ENCODE measurements at places on chromosomes 1 and 21.

GRCh38 chr1:211281320-211282022 is 22.3 kb downstream of the RCOR3 start:
- DNase-seq, result peak; percentile 10

- no peak for DNase-seq
Measured at GRCh38 chr21:28624626-28625025, 368.1 kb downstream of the LTN1 start.

GRCh38 chr1:158800526-158800925 is 19.5 kb upstream of the OR6N2 start:
- DNase-seq, result no peak

DNA sequence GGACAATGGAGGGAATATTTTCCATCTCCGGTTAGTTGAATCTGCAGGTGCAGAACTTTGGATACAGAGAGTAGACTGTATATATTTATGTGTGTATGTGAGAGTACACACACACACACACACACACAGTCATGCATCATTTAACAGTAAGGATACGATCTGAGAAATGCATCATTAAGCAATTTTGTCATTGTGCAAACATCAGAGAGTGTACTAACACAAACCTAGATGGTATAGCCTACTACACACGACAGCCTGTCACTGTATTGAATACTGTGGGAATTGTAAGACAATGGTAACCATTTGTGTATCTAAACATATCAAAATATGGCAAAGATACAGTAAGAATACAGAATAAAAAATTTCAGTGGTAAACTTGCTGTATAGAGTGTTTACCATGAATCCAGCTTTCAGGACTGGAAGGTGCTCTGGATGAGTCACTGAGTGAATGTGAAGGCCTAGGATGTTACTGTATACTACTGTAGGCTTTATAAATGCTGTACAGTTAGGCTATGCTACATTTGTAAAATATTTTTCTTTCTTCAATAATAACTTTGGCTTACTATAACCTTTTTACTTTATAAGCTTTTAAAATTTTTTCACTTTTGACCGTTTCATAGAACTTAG is 138.5 kb downstream of the ZZZ3 start:
- DNase-seq, result no peak

DNA sequence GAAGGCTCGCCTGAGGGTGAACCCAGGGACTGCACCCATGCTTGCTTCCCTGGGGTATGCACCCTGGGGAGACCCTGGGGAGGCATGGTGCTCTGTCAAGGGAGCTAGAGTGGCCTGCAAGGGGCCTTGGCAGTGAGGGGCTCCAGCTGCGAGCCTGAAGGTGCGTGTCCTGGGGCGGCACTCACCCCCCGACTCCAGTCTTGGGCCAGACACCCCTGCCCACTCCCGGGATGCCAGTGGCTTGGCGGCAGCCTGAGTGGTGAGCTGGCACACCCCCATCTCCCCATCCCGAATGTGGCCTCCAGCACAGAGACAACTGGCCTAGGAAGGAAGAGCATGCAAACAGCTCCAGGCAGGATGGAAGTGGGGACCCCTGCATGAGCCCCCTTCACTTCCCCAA is 2.6 kb downstream of the SUMO3 start:
- DNase-seq, result no peak

DNA sequence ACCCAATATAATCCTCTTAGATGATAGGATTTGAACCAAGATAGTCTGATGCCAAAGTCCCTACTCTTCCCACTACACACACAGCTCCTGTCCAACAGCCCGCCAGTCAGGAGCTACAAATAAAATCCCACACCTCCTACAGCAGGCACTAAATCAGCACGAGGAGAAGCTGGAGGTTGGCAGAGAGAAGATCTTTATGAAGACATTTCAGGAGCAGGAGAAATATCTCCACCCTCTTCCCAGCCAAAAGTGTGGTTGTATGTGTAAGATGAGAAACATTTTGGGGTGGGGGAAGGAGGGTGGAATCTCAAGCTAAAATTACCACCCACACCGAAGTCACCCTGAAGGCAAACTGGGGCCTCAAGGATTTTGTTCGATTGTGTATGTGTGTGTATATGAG is 54.5 kb downstream of the PLXNA2 start:
- no peak for DNase-seq

- no peak for DNase-seq
Measured at GRCh38 chr21:14595449-14595848, 49.3 kb upstream of the SAMSN1 start.

- DNase-seq, result no peak
Measured at GRCh38 chr1:114156538-114157274, 3.0 kb upstream of the SYT6 start.

GRCh38 chr1:234089396-234089795 is 184.9 kb downstream of the SLC35F3 start:
- DNase-seq, result no peak

GRCh38 chr21:18253221-18253620 is 8.6 kb downstream of the CHODL start:
- no peak for DNase-seq

GRCh38 chr1:159921700-159922504 is 3.4 kb downstream of the TAGLN2 start:
- DNase-seq, result no peak
